Stimulated activated CD4-positive, alpha-beta T cell treated with anti-CD3 and anti-CD28 coated beads, Interleukin-4, amount 100 ng/mL, for 48 hours (primary cell): ENCODE measurements at places on chromosomes 5 and 9.

DNA sequence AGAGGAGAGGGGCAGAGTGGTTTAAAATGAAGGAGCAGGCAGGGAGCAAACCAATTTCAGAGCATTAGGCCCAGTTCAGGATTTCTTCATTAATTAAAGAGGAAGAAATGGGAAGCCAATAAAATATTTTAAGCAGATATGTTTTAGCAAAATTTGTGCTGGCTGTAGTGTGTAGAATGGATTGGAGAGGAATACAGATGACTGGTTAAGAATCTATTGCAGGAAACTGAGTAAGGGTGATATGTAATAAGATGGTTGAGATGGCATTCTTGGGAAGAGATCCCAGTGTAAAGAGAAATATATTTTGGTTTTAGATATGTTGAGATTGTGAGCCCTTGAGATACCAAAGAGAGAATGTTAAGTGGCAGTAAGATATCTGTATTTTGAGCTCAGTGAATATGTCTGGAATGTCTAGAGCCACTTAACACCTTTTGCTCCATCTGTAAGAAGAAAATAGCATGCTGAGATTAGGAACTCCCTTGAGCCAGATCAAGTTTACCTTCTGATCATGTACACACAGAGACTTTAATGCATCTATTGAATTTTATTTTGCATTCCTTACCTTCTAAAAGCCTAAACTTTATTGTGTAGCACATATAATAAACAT is 79.5 kb upstream of the SLC27A6 start:
- no peak for DNase-seq

DNA sequence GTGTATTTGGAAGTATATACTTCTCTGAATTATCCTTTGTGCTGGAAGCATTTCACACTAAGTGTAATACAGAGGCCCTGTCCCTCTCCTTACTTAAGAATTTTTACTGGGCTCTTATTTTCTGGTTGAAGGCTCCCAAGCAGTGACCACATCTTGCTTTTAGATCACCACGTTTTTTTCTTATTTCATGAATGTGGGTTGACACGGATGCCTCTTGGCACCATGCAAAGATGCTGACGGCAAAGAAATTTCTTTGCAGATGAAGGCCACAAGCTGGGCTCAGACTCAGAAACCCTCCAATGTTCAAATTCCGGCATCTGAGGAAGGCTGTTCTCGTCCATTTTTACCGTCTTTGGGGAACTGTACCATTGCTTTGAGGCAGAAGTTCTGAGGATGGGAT is 168.5 kb downstream of the HMHB1 start:
- DNase-seq: no peak

- DNase-seq: no peak
These were observed 27.5 kb upstream of the FCN2 start for GRCh38 chr9:134852906-134853654.

DNA sequence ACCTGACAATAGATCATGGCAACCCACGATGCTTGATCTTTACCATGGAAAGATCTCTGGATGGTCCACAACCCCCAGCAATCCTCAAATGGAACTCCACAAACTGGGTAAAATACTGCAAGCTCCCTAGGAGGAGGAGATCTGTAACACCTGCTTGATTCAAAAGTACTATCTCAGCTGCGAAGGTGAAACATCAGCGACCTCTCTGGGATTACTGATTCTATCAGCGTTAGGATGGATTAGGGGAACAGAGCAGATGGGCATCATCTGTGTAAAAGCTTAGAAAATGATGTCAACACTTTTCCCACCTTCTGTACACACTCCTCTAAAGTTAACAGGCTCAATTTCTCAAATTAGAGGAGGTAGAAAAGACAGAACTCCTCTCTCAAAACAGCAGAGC is 31.5 kb upstream of the TRPC7 start:
- DNase-seq: no peak

GRCh38 chr9:77764894-77765780 is 117.0 kb upstream of the GNA14 start:
- no peak for DNase-seq

GRCh38 chr5:68257210-68257609 is 41.7 kb downstream of the PIK3R1 start:
- DNase-seq: no peak

GRCh38 chr9:77403239-77403638 is 225.9 kb downstream of the VPS13A start:
- no peak for DNase-seq

DNA sequence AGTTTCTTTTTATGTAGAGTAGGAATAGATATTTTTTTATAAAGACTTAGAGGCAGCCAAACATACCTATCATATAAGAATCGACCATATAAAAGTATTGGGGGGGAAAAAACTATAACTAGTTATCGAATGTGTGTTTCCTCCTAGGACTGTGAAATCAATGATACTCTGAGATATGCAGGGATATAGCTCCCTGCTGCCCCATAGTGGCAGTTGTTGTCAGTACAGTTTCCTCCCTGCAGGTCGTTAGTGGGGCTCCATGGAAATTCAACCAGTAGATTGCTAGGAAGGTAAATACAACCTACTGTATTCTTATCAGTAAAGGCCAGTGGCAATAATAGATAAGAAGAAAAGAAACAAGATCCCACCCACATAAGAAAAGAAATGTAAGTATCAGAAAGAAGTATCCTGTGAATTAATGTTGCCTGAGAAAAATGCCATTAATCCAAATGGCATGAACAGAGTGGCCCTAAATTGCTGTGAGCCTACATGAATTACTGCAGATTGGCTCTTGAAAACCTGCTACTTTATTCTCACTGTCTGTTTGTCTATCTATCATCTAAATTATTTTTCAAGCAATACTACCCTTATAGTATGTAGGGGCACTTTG is 136.9 kb upstream of the FBN2 start:
- peak; percentile 3 for DNase-seq

GRCh38 chr5:172749881-172750633 is 20.9 kb downstream of the DUSP1 start:
- DNase-seq: no peak

DNA sequence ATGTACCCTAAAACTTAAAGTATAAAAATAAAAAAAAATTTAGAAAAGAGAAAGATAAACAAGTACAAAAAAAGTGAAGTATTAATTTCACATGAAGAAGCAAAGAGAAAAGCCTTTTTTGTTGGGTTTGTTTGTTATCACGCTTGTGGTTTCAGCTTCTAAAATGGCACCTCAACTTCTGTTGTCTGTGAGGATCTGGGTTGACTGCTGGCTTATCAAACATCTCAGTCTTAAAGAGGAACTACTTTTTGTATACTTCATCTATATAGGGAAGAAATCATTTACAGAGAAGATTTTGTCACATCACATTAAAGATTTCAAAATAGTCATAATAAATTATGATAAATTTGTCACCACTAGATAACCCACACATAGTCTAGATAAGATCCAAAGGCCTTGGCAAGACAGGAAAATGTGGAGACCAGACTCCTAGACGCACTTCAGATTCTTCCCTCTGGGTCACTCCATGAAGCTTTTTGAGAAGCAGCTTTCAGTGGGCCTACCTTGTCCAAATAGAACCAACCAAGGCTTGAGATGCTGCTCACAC is 8.8 kb upstream of the ADGRV1 start:
- no peak for DNase-seq

GRCh38 chr9:97510797-97511654 is 9.6 kb downstream of the TMOD1 start:
- no peak for DNase-seq

GRCh38 chr5:90696153-90696552 is 137.6 kb downstream of the ADGRV1 start:
- no peak for DNase-seq

DNA sequence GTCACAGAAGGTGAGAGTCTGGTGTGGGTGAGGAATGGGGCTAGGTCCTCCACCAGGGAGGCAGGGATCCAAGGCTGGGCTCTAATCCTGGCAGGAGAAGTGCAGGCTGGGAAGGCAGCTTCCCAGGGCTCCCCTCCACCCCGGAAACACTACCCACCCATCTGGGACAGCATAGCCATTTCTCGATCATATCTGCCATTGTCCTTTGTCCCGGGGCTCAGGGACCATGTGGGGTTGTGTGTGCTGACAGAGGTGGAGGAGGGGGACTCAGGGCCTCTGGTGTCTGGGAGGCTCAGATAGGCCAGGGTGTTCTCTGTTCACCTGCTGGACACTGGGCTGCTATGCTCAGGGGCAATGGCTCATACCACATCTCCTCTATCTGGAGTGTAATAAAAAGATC is 32.2 kb upstream of the STRBP start:
- DNase-seq: no peak

DNA sequence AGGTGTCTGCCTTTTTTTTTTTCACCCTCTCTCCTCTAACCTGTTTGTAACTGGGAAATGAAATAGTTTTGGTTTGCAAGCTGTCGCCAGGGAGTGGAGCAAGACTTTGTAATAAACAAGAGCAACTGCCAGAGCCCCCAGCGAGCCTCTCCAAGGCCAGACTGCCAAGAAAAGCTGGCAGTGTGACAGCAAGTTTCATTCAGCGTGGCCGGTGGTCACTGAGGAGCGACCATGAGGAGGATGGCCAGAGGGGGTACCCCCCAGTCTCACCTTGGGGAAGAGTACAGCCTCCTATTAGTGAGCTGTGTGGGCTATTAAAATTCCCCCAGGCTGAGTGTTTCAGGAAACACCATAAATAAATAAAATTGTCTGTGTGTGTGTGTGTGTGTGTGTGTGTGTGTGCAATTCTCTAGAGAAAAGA is 49.9 kb downstream of the ZFAND5 start:
- DNase-seq: no peak

GRCh38 chr9:88972401-88972800 is 18.9 kb upstream of the S1PR3 start:
- DNase-seq: no peak

- no peak for DNase-seq
These were observed 44.4 kb upstream of the CPLX2 start for GRCh38 chr5:175826980-175827379.

DNA sequence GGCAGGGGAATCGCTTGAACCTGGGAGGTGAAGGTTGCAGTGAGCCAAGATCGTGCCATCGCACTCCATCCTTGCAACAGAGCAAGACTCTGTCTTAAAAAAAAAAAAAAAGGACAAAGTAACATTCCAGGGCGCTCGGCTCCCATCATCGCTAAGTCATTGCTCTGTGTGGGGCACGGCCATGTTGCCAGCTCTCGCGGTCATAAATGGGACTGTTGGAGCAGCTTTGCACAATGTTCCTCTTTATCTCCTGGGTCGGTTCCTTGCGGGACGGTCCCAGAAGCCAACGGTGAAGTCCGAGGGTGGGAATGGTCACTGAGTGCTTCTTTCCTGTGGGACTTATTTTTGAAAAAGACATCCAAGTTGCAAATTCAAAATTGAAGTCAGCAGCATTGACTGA is 65.5 kb downstream of the HMCN2 start:
- no peak for DNase-seq

GRCh38 chr5:176653401-176654385 is 6.4 kb downstream of the TSPAN17 start:
- DNase-seq: peak; percentile 64

- DNase-seq: no peak
These were observed 582.2 kb downstream of the CETN3 start for GRCh38 chr5:89827359-89827758.

DNA sequence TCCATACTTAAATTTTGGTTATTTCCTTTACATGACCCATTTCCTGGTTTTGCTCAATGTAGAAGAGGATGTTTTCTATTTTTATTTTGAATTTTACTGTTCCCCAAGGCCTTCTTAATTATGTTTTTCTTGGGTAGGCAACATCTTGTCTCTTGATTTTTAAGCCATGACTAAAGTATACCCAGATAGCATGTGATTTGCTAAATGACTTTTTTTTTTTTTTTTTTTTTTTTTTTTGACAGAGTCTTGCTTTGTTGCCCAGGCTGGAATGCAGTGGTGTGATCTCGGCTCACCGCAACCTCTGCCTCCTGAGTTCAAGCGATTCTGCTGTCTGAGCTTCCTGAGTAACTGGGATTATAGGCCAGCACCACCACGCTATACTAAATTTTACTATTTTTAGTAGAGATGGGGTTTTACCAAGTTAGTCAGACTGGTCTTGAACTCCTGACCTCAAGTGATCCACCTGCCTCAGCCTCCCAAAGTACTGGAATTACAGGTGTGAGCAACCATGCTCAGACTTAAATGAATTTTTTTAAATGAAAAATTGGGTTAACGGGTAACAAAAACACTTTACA is 198.6 kb upstream of the DAB2 start:
- no peak for DNase-seq

GRCh38 chr5:95130941-95131340 is 154.0 kb downstream of the MCTP1 start:
- no peak for DNase-seq

- DNase-seq: no peak
These were observed 891.3 kb downstream of the TLE1 start for GRCh38 chr9:80797831-80798688.

DNA sequence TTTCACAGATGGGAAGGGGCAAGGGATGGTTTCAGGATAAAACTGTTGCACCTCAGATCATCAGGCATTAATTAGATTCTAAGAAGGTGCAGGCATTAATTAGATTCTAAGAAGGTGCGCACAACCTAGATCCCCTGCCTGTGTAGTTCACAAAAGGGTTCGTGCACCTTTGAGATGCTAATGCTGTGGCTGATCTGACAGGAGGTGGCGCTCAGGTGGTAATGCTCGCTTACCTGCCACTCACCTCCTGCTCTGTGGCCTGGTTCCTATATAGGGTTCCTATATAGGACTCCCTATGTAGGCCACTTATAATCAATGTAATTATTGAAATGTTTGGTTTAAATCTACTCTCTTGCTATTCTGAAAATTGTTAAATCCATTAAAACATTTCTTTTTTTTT is 171.0 kb downstream of the MSX2 start:
- DNase-seq: no peak

- no peak for DNase-seq
These were observed 45.7 kb downstream of the PRRC1 start for GRCh38 chr5:127563136-127563535.

GRCh38 chr5:62134811-62135210 is 171.2 kb upstream of the KIF2A start:
- DNase-seq: no peak

- no peak for DNase-seq
These were observed 285.8 kb upstream of the MEF2C start for GRCh38 chr5:89168766-89169165.
